Hepatocyte (in vitro differentiated cells): ENCODE measurements at places on chromosomes 16 and 17.

- DNase-seq = no peak
Measured at GRCh38 chr16:57066625-57067024, 25.8 kb upstream of the CPNE2 start.

- DNase-seq = no peak
Measured at GRCh38 chr16:82649766-82650165, 23.0 kb downstream of the CDH13 start.

GRCh38 chr16:27928542-27928941 is 135.0 kb downstream of the GSG1L start:
- no peak for DNase-seq

DNA sequence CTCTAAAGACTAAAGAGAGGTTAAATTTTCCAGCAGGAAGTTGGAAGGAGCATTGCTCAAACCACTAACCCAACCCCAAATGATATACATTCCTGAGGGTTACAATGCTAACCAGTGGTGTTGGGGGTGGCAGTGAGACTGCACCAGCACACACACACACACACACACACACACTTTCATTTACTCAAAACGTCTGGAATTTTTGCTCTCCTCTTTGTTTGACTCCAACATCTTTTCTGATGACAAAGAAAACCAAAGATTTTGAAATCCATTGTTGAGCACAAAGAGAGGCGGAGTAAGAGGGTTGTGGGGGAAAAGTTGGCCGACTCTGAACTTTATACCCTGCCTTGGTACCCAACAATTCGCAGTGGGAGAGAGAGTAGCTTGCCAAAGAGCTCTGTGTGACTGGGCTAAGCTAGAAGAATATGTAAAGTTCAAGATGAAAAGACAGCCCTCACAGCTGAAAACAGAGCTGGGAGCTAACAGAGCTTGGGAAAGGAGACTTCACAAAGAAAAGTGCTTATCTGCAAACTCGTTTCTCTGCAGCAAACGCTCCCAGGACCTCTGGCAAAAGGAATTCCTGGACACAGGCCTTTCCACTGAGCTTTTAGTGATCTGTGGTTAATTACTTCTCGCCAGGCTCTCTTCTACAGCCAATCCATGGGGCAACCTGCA is 426.0 kb upstream of the CDH11 start:
- peak; percentile 26 for DNase-seq

- no peak for DNase-seq
Measured at GRCh38 chr16:48912360-48912759, 302.4 kb upstream of the N4BP1 start.

DNA sequence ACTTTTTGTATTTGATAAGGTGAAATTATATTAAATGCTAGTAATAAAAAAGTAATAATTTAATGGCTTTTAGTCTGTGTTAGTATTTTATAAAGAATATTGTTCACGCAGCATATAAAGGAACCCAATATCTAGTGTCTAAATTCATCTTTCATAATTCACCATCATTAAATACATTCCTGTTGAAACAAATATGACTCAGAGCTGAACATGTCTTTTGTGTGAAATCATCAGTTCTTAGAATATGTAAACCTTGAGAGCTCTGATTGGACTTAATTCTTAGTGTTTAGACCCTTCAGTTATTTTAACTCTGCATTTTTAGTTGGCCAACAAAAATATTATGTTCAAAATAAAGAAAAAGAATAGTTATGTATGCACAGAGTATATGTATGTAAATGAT is 71.8 kb downstream of the ABHD15 start:
- DNase-seq = no peak

- peak; percentile 88 for DNase-seq
Measured at GRCh38 chr17:28405632-28406472, at the start of gene SLC46A1. SLC46A1 (minus strand) TSS chr17:28406212; CDS start chr17:28406114, 98 bp downstream.

GRCh38 chr16:65153365-65154105 is 31.7 kb upstream of the CDH11 start:
- no peak for DNase-seq

- DNase-seq = peak; percentile 72
Measured at GRCh38 chr16:73196670-73197069, 148.7 kb upstream of the ZFHX3 start.

DNA sequence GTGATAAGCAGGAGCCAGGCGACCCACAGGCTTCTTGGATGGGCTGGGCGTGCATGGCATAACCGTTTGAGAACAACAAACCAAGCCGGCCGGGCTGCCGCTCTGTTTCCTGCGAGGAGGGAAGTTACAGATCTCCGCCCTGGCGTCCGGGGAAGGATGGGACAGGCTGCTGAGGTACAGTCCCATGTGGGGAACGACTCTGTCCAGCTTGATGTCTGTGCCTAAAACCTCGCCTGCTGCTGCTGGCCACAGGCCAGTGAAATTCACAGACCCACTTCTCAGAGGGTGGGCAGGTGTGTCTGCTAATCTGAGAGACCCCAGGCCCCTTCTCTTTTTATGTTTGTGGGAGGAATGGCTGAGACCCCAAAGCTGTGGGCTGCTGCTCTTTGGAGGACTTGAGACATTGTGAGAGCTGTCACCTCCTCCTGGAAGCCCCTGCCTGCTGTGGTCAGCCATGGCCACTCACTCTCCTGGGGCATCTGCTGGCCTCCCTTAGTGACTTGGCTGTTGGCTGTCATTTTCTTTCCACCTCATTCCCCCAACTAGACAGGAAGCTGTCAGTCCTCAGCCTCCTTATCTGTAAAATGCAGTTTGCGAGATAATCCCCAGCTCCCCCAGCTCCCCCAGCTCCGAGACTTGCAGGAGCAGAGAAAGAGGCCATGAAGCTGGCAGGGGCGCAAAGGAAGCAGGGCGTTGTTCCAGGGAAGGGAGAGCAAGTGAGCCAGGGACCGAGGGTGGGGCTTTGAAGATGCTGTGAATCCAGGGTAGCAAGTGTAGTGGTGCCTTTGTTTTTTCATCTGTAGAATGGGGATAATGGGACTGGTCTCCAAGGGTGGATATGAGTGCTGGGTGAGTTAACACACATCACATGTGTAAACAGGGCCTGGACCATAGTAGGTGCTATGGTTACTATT is 51.0 kb downstream of the CMIP start:
- no peak for DNase-seq

DNA sequence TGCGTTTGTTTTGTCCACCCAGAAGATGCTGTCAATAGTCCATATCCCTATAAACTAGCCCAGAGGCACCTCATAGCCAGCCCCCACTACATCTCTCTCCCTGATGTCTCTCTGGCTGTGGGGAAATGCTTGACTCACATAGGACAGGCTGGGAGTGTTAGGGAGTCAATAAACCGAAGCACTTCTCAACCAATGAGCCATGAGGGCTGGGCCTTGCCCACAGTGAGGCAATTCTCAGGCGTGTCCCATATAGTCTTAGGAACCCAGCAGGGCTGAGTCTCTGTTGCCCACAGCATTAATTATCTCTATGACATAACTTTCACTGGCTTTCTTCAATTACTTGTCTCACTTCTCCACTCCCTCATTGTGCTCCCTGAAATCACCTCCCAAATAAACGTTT is 387.3 kb upstream of the CDH11 start:
- no peak for DNase-seq

DNA sequence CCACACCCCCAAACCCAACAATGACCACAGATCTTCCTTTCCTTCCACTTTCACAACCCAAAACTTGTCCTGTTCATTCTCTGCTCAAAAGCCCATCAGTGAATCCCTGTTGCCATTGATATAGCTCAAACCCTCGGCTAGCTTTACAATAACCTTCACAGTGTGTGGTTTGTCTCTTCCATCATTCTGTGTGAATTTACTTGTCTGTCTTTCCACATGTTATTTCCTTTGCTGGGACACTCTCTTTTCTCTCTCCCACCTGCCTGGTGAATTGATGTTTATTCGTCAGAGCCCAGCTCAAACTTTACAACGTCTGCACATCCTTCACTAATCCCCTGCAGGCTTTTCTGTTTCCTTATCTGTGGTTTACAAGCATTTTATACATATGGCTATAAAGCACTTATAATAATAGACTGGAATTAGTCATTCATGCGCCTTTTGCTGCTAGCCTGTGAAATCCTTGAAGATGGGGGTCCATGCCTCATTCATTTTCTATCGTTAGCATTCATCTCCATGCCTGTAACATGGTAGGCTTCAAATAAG is 114.4 kb downstream of the CDH13 start:
- no peak for DNase-seq

DNA sequence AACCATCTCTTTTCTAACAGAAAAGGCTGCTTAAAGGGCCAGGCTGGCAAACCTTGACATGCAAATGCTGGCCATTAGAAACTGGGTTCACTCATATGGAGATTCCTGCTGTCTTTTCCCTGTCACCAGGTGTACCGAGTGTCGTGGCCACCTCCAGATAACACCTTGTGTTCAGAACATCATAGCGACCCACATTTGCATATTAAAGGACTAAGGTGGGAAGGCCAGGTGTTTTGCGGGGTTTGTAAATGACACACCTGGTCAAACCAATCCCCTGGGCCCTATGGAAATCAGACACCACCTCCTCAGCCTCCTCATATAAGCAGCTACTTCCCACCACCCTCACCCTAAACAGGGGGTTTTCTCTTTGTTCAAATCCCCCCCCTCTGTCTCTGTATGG is 2.5 kb upstream of the AIPL1 start:
- DNase-seq = no peak

DNA sequence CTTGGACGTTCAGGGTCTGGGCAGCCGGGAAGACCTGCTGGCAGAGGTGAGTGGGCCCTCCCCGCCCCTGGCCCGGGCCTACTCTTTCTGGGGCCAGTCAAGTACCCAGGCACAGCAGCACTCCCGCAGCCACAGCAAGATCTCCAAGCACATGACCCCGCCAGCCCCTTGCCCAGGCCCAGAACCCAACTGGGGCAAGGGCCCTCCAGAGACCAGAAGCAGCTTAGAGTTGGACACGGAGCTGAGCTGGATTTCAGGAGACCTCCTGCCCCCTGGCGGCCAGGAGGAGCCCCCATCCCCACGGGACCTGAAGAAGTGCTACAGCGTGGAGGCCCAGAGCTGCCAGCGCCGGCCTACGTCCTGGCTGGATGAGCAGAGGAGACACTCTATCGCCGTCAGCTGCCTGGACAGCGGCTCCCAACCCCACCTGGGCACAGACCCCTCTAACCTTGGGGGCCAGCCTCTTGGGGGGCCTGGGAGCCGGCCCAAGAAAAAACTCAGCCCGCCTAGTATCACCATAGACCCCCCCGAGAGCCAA is 8.6 kb upstream of the ABCC3 start:
- peak; percentile 85 for DNase-seq

GRCh38 chr17:75552425-75553294 is 27.2 kb downstream of the LLGL2 start:
- DNase-seq = peak; percentile 50

DNA sequence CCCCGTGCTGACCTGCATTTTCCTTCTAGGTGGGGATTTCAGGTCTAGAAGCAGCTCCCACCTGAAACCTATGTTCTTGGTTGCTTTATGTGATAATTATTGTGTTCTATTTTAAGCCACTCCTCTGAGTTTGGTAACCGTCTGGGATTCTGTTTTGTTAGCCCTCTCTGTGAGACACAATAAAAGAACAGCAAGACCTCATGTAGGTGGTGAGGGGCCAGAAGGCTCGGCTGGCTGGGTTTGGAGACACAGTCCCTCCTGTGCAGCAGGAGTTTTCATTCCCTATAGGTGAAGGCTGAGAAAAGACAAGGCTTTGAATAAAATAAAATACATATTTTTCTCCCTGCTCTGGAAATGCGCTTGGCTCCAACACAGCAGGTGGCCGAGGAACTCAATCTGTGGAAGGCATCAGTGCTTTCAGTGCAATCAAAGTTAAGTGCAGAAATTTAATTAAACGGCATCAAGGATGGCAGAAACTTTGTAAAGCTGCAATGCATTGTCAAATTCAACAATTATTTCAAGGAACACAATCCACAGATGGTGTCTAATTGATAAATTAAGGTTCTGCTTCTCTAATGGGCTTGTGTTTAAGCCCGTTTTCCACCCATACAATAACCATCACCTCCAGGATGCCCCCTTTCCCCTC is 107.8 kb downstream of the MSI2 start:
- no peak for DNase-seq

GRCh38 chr17:30243568-30243967 is 8.1 kb upstream of the SLC6A4 start:
- DNase-seq = no peak

DNA sequence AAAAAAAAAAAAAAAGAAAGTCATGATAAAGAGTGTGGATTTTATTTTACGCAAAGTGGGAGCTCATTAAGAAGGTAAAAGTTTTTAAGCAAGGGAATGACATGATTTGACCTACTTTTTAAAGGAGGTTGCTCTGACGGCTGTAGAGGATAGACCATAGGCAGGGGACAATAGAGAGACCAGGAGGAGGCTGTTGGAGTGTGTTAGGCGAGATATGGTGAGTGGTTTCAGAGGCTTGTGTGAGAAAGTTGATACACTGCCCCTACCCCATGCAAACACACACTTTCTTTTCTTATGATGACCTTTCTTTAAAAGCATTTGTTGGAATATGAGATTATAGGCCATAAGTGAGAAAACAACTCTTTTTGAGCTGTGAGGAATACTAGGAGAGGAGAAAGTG is 82.0 kb downstream of the FTO start:
- no peak for DNase-seq

DNA sequence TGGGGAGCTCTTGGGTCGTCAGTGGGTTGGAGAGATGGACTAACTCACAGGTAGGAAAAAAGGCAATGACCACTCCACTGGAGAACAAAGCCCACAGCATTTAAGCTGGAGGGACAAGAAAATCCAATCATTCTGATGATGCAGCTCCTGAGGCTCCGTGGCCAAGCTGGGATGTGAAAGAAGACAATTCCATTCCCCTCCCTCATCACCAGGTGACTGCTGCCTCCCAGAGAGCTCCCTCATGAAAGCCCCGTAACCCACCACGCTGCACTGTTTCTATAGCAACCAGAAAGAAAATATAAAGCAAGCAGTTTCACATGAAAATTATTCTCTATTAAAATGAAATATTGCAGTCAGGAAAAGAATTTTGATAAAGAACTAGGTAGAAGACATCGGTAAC is 15.2 kb downstream of the ANKRD11 start:
- DNase-seq = no peak

- peak; percentile 72 for DNase-seq
Measured at GRCh38 chr16:56041556-56042140, 149.6 kb upstream of the GNAO1 start.

DNA sequence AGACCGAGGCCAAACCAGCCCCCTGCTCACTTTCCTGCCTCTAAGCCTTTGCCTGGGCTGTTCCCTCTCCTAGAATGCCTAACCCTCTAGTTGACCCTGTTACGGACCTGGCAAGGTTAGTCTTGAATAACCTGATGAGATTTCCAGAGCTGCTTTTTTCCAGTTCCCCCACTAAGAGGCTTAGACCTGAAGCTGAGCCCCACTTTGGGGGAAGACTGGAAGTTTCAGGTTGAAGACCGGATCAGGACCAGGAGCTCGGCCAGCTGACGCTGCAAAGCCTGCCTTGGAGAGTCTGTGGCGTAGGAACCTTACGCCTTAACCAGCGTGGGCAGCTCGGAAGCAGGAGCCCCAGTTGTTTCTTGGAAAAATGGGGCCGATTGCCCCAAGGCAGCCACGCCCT is 129.8 kb downstream of the OR1D5 start:
- DNase-seq = no peak

- no peak for DNase-seq
Measured at GRCh38 chr16:89843409-89844350, 15.4 kb downstream of the SPIRE2 start.
